Stimulated activated CD4-positive, alpha-beta T cell treated with anti-CD3 and anti-CD28 coated beads, Interleukin-12 subunit alpha, Interleukin-12 subunit beta, amount 100 ng/mL, for 4 hours (primary cell): ENCODE measurements at places on chromosomes 7 and 10.

GRCh38 chr7:135385209-135385608 is 124.7 kb downstream of the CNOT4 start:
- DNase-seq, result no peak

DNA sequence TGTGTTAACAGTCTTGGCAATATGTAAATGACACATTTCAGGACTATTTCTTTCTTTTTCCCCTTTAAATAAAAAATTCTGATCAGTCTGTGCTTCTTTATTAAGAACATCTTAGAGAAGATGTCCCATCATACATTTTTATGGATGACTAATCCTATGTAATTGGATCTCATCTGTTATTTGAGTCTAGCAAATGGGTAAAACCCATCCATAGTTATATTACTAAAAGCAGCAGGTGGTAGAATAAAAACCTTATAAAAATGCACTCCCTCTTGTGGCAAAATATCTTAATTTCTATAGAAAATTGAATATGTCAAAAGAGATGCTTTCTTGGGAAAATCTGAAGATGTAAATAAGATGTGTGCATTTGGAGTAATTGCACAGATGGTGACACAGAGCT is 35.3 kb downstream of the TRRAP start:
- DNase-seq, result no peak

DNA sequence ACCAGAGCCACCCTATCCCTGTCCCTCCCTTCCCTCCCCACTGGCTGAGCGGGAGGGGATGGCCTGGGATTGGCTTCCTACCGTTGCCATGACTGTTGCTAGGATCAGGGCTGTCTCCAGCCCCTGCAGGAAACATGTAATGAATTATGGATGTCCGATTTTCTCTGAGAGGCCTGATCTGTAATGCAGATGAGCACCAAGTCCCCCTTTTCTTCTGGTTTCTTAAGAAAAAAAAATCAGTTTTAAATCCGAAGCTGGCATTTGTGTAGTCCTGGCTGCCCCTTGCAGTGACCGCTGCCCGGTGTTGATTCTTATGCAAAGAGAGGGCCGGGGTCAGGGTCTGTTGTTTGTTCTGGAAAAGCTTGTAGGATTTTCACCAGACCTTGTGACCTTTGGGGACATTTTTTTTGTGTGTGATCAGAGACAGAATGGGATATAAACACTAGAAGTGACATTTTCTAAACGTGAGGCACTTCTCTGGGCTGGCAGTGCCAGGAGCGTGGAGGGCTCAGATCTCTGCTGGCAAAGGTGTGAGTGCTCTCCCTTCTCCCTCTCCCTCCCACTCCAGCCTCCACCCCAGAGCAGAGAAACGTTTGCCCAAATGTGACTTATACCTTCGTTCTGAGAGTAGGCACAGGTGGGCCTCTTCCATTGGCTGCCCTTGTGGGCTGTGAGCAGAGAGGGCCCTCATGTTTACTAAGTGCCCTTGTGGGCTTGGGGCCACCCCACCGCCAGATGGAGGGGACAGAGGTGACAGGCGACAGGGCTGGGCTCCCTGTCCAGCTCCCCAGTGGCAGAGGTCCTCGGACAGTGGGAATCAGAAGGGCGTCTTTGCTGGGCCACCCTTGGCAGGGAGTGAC is 127.5 kb downstream of the DNAJB6 start:
- DNase-seq, result no peak

DNA sequence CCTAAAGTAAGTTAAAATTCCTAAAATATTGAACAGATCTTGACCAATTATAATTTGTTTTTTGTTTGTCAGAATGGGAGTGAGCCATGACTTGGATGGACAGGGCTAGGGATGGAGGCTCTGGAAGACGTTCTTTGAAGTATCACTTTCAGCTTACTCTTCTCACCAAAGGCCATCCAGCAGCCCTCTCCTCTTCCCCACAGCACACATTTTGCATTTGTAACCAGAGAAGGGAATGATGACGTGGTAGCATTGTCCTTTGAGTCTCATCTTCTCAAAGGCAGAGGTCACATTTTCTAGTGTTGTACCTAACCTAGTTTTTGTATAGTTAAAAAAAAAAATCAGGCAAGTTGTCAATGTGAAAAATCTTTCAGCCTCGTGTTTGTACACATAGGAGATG is 43.8 kb upstream of the AGR3 start:
- DNase-seq, result no peak
